ELF-1 (cell line): ENCODE measurements at places on chromosomes 6 and 20.

DNA sequence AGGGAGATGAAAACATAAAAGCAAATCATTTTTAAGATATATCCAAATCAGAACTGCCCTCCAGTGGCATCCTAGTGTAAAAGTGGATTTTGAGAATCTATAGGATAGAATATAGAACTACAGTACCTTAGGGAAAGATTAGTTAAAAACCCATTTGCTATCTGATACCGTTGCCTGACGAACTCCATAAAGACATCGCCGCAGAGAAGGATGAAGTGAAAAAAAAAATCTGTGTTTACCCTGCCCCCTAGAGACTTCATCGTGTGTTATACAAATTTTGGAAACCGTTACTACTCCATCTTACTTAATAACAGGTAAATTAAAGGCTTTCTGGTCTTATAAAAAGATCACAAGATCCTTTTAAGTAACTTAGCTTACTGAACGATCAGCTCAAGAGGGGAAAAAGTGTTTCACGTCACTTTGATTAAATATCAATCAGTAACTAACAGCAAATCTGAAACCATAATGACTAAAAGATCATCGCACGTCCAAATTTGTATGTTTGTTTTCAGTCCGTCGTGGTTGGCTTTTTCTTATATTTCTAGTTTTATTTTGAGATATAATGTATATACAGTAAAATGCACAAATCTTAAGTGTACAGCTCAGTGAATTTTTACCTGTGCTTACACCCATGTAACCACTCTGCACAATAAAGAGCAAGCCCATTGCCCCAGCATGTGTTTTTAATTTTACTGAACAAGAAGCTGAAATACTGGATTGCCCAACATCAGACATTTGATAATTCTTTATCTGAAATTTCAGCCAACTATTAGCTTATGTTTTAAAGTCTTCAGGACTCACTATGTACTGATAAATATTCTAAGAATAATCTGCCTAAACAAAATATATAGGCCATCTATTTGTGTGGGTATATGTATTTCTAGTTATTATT lies 881 bp upstream of the MCM3 start:
- peak; percentile 26 for DNase-seq

GRCh38 chr20:23362392-23363256 lies 642 bp downstream of the GZF1 start:
- peak; percentile 55 for DNase-seq

DNA sequence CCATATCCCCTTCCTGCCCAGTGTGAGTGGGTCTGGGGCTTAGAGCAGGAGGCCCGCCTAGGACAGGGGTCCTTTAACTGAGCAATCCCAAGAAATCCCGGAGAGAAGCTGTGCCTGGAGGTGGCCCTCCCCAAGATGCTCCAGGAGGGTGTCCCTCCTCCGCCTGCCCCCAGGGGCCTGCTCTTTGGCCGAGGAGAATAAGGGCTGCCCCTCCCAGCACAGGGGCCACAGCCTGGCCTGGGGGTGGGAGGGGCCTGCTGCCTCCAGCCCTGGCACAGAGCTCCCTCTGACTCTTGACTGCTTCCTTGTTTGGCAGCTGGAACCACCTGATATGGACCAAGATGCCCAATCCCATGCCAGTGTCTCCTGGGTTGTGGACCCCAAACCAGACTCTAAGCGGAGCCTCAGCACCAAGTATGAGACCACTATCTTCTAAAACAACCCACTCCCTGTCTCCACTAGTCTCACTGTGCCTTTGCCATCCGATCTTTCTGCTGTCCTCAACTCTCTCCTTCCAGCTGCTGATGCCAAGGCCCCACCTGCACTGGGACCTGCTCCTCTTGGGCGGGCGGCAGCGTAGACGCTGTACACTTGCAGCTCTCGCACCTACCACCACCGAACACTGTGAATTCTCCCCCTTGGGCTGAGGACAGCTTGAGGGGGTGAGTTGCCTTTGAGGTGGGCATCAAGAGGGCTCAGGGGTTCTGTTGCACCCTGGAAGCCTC lies 54.3 kb downstream of the TCP11 start:
- no peak for DNase-seq

DNA sequence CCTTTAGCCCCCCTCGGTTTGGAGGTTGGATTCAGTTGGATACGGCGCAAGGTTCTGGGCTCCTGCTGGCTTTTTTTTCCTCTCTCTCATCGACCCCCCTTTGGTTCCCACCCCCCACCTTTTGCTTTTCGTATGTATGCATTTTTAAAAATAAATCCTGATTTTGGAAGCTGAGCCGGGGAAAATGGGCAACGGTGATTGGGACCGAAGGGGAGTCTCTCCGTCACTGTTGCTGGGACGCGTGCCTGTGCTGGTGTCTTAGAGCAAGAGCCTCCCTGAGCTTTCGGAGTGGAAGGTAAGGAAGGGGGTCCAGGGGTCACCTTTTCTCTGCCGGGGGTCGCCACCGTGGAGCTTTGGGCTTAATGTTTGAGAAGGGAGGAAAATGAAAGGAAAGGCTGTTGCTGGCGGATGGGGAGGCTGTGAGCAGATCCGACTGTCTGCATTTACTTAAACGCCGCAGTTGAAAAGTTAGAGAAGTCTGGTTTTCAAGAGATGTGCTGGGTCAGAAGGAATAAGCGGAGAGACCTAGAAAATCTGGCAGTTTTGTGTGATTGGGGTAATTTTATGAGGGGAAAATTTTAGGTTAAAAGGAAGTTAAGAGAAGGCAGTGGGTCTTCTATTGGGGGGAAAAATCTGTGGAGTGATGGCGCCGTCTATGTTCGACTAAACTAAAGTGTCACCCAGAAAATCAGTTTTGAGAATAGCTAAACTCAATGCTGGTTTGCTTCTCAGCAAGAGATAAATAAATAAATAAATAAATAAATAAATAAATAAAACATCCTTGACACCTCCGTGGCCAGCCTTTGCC lies 828 bp downstream of the ADGRB3 start:
- peak; percentile 23 for DNase-seq

- no peak for DNase-seq
Measured at GRCh38 chr6:51893366-51893765, 194.0 kb downstream of the PKHD1 start.

DNA sequence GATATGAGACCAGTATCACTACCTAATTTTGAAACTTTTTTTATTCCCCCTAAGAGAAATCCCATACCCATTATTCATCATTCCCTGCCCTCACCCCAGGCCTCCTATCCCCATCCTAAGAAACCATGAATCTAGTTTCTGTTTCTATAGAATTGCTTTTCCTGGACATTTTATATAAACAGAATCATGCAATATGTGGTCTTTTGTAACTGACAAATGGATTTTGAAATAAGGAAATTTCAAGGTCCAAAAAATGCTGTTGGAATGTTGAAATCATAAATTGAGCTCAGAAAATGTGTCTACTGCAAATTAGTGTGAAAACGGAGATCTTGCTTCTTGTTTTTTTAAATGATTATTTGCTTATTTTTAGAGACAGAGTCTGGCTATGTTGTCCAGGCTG lies 25.1 kb downstream of the RNF217 start:
- no peak for DNase-seq

GRCh38 chr6:126302191-126302590 lies 37.7 kb upstream of the CENPW start:
- no peak for DNase-seq

GRCh38 chr6:30418448-30418847 lies 70.9 kb upstream of the HLA-E start:
- DNase-seq: no peak

GRCh38 chr6:15246666-15247499 lies 1.0 kb downstream of the JARID2 start:
- no peak for DNase-seq

DNA sequence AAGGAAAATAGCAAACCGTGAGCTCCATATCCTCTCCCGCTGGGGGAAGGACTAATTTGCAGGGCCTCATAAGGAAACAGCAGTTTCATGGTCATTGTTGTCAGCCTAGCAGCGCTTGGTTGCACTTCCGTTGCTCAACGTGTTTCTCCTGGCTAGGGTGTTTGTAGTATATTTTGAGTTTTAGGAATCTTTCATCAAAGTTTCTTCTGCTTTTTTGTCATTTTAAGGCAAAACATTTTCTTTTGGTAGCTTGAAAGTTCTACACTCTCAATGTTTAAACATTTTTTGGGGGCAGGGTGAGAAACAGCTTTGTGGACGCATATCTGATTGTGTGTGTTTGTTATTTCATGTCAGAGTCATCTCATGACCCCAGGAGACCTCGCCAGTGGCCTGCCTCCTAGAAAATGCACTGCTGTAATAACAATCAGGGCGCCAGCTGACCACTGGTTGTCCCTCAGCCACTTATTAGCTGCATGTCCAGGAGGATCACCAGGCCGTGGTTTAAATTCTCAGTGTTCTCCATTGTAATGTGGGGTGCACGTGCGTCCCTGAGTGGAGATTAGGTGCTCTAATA lies 20.6 kb downstream of the JARID2 start:
- no peak for DNase-seq
